ENCODE measurements at places on chromosomes 1 and 21. TPM values are rescaled to one million over a fixed set of nuclear protein-coding genes. Genes with fewer than 3 reads are reported as not detected.

Gene KCNC4
- 1.3 TPM for total RNA-seq

Gene ASTN1
- 0.47 TPM for total RNA-seq

Gene HES2
- total RNA-seq, result 0.57 TPM

Gene PANK4
- 9.5 TPM for total RNA-seq

Gene FCRL4
- total RNA-seq, result not detected

Gene PODN
- total RNA-seq, result not detected

Gene LHX4
- 0.79 TPM for total RNA-seq

Gene RGS1
- total RNA-seq, result not detected

Gene SPRR2G
- total RNA-seq, result not detected

Gene MRAP
- total RNA-seq, result not detected

Gene TSPEAR
- not detected for total RNA-seq

Gene DIPK1A
- total RNA-seq, result 15.0 TPM

DNA sequence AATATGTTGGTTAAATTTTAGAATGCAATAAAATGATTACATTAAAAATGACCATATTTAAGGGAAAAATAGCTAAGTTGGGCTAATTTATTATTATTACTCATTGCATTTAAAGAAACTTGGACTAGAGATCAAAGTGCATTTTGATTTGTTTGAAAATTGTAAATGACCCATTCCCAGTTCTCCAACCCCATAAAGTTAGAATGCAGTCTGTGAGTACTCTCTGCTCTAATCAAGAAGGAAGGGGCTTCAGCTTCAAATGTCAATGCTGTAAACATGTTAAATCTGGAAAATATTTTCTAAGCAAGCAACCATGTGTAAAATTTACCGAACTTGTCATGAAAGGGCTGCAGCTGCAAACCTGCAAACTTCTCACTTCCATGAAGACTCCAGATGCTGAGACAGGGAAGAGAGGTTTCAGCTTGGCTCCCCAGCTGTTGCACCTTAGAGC is 232.7 kb downstream of the TTLL7 start:
- DNase-seq, result no peak

GRCh38 chr21:27703791-27704190 is 736.9 kb upstream of the ADAMTS5 start:
- no peak for DNase-seq

- DNase-seq, result no peak
These were observed 159.8 kb downstream of the PBX1 start for GRCh38 chr1:164718821-164719220.

- no peak for DNase-seq
These were observed 3.1 kb downstream of the RNF207 start for GRCh38 chr1:6208723-6209660.

DNA sequence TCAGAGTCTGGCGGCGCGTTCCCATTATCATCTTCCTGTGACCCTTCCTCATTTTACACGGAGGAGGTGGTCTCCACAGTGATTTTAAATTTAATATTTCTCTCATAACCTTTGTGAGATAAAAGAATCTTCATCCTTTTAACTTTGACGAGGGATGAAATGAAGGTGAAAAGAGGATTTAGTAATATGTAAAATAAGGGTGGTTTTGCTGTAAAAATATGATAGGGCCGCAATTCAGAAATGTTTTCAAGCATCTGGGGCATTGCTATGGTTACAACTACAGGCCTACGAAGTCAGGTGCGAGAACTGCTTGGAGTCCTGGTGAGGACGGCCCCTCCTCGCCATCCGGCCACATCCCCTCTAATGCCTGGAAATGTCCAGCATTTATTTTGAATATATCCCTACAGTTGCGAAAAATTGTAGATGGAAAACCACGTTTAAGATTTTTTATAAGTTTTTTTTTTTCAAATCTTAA is 422 bp upstream of the RSBN1 start:
- no peak for DNase-seq

DNA sequence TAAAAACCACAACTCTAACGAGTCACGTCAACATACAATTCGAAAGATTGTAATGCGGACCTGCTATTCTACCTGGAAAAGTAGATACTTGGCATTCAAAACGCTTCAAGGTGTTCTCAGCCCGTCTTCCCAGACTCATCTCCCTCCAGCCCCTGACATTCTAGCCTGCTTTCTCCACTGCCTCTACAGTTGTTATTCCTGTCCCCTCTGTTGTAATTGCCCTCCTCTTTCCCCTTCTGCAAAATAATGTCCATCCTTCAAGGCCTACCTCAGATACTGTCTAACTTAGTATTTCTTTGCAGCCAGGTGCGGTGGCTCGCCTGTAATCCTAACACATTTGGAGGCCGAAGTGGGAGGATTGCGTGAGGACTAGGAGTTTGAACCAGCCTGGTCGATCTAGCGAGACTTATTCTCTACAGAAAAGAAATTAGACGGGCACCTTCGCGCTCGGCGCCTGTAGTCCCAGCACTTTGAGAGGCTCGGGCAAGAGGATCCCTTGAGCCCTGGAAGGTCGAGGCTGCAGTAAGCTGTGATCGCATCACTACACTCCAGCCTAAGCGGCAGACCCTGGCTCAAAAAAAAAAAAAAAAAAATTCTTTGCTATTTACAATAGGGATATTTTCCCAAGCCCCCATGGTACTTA is 756 bp upstream of the RBM34 start:
- DNase-seq, result no peak

DNA sequence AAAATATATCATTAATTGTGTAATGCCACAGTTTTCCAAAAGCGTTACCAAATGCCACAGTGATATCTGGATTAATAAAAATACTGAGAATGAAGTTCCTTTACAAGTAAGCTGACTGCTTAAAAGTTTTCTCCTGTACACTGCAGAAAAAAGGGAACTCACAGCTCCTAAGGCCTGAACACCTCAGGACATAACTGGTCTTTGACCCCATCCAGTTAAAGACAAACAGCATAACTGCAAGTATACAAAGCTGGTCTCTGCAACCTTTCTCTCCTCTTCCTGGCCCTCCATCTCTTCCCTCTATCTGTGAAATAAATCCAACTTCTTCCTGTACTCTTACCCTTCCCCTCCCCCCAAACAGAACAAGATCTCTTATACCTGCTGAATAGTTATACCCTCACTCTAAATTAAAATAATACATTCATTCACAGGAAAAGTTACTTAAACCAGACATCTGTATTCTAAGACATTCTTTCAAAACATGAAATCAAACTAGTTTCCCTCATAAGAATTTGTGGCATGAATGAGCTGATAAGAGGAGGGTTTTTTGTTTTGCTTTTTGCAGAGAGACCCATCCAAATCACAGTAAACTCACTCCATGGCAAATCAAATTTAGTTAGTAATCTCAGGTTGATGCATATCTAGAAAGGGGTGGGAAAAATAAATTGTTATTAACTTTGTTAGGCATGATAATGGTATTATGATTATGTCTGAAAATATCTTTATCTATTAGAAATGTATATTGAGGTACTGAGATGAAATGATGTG is 2.9 kb downstream of the DIPK1A start:
- no peak for DNase-seq

- DNase-seq, result no peak
These were observed 420 bp upstream of the IFI16 start for GRCh38 chr1:159009287-159009686.

GRCh38 chr1:226111098-226111882 is 48.8 kb downstream of the H3-3A start:
- DNase-seq, result no peak

DNA sequence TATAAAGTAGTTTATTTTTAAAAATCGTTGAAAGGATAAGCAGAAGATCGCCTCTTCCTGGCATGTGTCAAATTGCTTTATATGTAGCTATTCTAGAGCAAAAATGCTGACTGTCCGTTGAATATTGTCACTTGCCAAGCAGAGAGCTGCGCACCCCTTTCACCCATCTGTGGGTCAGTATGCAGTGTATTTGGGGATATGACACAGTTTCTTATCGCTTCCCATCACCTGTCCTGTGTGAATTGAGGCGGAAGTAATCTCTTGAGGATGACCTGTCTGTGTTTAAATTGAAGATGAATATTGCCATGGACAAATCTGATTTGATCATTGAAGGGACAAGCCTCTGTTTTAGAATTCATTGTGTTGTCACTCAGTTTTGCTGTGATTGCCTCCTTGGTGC is 52.2 kb downstream of the POFUT2 start:
- no peak for DNase-seq

DNA sequence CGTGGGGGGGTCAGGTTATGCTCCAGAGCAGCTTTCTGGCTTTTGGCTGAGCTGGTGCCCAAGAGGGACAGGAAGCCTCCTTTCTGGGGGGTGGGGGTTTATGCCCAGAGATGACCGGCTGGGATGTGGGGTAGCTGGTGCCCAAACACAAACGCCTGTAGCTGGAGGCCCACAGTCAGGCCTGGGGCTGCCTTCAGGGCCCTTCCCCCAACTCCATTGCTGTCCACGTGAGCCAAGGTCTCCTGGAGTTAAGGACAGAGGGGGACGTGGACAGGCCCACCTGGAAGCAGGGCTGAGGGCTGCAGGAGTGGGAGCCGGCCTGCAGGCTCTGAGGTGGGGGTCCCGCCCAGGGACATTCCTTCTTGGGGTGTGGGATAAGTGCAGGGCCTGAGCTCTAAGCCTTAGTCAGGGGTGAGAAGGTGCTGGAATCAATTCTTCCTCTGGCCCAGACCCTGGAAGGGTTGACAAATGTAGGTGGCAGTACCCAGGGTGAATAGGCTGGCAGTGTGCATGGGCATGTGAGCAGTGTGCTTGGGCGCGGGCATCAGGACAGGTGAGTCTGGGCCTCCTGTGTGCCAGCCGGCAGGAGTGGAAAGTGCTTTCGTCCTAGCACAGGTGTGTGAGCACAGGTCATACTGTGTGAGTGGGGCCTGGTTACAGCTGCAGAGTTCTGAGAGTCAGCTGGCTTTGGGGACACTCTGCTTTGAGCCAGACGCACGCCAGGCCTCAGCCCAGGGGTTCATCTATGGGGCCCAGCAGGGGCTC is 6.8 kb downstream of the CPLANE2 start:
- no peak for DNase-seq

- DNase-seq, result no peak
These were observed 3.1 kb downstream of the PADI1 start for GRCh38 chr1:17207966-17208418.

GRCh38 chr1:173876732-173877131 is 8.6 kb downstream of the ZBTB37 start:
- no peak for DNase-seq

DNA sequence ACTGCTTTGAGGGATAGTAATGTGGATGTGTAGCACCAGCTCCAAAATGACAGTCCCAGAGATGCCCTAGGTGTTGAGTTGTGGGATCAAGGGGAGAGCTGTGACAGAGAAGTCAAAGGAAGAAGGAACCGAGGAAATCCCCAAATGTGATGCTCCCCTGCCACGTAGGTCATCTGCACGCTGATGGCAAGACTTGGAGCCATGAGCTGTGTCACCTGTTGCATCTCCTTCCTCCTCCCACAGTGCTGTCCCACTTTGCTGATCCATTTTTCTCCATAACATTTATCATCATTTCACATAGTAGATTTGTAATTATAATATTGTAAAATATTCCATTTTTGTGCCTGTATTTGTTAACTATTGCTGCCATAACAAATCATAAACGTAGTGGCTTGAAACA is 17.6 kb upstream of the RCAN1 start:
- DNase-seq, result no peak

DNA sequence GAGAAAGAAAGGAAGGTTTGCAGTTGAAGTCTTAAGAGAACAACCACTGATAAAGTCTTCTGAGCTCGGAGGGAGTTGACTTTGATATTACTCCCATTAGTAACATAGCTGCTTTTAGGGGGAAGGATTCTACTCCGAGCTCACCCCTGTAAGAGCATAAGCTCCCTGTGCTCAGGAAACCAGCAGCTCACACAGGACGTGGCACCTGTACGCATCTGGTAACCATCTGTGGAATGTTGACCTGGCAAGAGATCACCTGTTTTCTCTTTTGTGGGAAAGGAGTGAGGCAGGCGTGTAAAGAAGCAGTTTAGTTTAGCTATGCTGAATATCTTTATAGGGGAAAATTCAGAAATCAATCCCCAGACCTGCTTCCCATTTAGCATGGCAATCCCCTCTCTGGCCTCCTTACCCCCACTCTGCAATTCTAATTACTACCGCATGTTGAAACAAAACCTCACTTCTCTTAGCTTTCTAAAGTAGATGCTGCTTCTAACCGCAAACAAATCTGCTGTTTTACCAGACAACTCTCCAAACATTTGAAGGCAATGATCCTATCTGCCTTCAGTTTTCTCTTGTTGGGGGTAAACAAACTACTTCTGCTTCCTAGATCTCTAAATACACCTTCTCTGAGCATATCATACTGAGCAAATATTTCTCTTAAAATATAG is 121.8 kb upstream of the KCNK1 start:
- no peak for DNase-seq

- DNase-seq, result no peak
These were observed 1.1 kb downstream of the EFNA3 start for GRCh38 chr1:155079487-155080311.

DNA sequence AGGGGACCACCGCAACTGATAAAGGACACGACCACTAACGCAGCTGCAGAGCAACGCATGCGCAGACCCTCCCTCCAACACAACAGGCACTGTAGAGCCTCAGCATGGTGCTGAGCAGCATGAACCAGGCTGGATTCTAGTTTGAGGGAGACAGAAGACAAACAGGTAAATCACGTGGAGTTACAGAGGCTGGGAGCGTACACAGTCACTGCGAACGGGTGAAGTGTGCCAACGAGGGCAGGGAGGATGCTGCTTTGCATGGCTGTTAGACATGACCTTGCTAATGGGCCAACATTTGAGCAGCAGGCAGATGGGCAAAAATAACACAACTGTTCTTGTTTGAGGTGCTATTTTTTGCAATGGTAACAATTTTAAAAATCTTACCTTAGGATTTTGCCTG is 55.2 kb upstream of the NADK start:
- DNase-seq, result no peak

- DNase-seq, result no peak
These were observed 13.6 kb downstream of the OXCT2 start for GRCh38 chr1:39757501-39757900.

DNA sequence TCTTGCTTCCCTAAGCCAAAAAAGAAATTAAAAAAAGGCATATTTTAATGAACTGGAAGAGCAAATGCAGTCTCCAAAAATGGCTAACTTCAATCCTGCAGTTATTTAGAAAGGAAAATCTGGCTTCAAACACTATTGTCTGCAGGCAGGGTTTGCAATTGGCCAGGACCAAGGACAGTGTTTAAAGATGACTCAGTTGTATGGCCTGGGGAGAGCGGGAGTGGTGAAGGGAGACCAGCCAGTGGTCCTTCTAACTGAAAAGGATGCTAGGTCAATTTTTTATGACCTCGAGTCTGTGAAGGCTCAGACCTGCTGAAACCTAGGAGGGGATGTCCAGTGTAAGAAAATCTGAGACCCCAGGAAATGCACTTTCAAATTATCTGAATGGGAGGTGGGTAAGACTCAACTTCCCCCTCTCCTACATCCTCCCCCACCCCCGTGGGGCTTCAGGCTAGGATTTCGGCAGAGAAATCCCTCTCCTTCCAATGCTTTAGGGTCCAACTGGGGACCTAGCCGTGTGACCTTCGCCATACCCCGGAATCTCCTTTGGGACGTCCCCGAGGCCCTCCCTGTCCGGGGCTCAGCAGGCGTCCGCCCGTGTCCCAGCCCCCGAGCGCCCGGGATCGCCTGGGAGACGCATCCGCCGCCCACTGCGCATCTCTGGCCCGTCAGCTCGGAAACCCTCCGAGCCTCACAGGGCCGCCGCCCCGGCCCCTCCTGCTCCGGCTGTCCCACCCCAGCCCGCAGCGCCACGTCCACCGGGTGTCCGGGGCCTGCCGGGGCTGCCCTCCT is 602 bp upstream of the RIMKLA start:
- peak; percentile 7 for DNase-seq
